Muscle of leg (tissue), 16 donors: ENCODE measurements at places on chromosomes 5 and 9. TPM values are rescaled to one million over a fixed set of nuclear protein-coding genes. Genes with fewer than 3 reads are reported as not detected.

Gene LVRN
- polyA plus RNA-seq: 4.6 TPM

Gene FBP1
- polyA plus RNA-seq: 0.90 TPM

Gene FAT2
- polyA plus RNA-seq: 0.61 TPM

Gene LPAR1
- polyA plus RNA-seq: 51.8 TPM

Gene PCDHB10
- 5.1 TPM for polyA plus RNA-seq

Gene ADAMTS6
- polyA plus RNA-seq: 0.84 TPM

Gene TMEFF1
- polyA plus RNA-seq: 1.7 TPM

Gene PCDHGA8
- 0.31 TPM for polyA plus RNA-seq

Gene ADGRV1
- polyA plus RNA-seq: 0.69 TPM

Gene ENC1
- 35.4 TPM for polyA plus RNA-seq

Gene SNCB
- not detected for polyA plus RNA-seq

Gene GBGT1
- polyA plus RNA-seq: 5.1 TPM

Gene CCL28
- polyA plus RNA-seq: 0.37 TPM

Gene PCDHA1
- polyA plus RNA-seq: 0.05 TPM
